Immature natural killer cell (primary cell): ENCODE measurements at places on chromosomes 1 and 21. TPM values are rescaled to one million over a fixed set of nuclear protein-coding genes. Genes with fewer than 3 reads are reported as not detected.

DNA sequence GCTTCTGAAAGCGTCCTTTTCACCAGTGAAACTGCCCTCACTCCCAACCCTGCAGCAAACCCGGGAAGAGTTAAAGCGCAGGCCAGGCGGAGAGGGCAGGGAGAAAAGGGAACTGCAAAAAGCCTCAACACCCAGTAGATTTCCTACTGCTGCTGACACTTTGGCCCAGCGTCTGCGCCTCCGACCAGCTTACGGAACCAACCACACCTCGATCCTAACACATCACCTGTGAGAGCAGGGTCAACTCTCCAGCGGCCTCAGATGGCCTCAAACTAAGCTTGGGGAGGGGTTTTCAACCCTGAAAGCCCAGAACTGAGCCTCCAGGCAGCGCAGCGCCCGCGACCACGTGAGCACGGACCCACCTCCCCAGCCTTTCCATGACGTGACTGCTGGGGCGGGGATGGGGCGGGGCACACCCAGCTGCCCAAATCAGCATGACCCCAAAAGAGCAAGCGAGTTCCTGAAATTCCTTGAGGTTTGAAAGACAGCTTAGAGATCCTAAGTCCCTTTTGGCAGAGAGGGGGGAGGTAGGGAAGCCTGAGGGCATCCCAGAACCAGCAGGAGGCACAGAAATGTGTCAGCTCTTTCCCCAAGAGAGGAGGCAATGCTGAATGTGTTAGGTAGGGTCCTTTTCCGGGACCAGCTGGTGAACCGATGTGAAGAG, 59.1 kb downstream of the ITPKB start:
- peak; percentile 75 for DNase-seq

DNA sequence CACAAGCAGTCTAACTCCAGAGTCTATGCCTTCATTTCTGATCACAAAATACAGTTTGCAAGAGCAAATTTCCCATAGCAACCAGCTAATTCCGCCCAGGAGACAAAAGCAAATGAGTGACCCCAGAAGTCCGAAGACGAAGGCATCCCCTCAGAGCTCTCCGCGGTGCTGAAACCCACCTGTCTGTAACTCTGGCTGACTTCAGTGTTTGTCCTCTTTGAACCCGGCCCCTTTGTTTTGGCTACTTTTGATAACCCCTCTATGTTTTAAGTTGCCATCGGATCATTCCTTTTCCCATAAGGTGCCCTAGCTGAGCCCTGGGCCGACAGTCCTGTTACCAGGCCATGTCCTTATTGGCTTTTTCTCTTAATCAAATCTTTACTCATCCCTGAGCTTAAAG, 515.8 kb downstream of the PTPRU start:
- no peak for DNase-seq

DNA sequence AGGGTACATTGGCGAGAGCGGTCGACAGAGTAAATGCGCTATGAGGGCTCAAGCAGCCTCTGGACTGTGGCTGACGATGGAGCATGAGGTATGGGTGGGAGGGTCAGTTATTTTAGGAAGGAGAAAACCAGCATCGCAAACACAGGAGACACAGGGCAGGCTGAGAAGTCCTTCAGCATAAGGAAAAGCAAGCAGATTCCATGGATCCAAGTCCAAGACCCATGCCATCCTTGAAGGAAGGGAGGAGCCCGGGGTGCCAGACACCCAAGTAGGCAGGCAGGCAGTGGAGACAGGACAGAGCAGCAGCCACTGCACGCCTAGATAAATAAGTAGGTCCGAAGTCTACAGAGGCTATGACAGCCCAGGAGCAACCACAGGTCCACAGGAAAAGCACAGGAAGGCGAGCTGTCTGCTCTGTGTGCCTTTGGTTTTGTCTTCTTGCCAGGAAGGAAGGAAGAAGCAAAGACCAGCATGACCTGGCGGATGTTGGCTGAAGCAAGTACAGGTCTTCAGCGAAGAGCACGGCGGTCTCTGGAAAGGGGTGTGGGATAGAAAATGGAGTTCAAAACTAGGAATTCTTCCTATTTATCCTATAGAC, 76.4 kb upstream of the SLC45A1 start:
- no peak for DNase-seq

DNA sequence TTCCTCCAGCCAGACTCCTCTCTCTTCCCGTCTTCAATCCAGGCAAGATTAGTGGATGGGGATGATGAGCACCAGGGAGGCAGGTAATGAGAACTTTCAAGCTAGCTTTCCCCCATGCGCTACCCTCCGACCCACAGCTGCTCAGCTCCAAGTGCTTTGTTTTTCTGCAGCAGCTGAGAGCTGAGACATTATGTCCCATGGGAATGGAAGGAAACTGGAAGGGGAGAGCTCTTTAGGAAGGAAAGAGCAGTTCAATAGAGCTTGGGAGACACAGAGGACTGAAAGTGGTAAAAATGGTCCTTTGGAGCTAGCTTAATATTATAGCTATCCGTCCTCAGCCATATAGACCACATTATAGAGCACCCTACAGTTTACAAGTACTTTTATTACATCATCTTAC, 39.8 kb downstream of the RAB3B start:
- DNase-seq = no peak

DNA sequence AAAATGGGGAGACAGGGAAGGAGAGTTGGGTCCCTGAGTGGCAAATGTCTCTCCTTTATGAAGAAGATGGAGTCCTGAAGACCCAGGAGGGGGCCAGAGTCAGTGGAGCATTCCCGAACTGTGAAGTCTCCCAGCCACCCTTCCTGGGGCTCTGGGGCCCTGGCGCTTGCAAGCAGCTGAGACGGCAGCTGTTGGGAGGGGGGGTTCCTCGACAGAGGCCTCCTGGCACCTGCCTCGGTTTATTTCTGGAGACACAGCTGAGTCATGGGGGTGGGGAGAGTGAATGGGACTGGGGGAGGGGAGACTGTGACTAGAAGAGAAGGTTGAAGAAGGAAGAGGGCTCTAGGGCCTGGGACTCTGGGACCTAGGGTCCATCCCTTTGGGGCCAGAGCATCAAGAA, 14.0 kb downstream of the NES start:
- no peak for DNase-seq

GRCh38 chr21:42864815-42865775, 14.2 kb downstream of the WDR4 start:
- DNase-seq = no peak

DNA sequence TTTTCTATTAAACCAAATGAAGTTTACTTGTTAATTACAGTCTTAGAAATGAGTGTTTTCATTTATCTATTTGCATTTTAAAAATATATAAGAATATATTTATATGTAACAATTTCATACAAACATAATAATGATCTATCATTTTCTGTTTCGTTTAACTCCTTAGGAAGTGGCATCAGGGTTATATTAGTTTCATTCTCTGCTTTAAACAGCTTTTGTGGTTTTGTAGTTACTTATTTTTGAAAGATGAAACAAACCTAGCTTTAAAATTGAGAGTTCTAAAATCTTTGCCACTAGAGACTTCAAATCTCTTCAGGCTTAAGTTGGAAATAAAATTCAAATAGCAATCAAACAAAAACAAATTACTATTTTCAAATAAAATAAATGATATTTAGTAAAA, 2110.6 kb downstream of the MRPL39 start:
- no peak for DNase-seq

DNA sequence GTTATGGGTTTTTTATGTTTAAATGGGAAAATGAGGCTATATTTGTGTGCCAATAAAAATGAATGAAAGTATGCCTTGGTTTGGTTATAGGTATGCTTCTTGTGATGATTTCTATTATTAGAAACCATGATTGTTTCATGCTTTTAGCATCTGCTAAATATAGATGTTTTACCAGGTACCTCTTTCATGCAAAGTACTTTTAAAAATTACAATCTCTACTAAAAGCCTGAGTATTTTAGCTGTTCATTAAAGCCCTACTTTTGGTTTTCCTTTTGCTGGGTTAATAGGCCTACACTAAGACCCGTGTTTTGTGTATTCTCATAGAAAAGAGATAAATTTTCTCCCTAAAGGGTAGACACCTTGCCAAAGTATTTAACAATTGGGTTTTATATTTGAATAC, 32.0 kb downstream of the MTF2 start:
- no peak for DNase-seq

DNA sequence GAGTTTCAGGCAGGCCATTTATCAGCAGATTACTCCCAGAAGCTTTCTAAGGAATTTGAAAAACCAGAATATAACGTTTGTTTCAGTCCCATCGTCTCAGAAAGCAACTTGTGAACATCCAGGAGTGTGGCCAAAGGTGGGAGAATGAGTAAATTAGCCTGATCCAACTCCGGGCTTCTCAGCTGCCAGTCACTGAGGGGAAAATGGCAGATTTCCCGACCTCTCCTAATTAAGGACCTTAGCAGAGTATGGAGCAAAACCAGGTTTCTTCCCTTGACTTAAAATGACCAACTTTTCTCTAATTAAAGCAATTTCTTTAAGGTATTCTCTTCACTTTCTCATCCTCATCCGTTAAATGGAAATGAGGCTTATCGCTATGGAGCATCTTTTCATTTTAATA, 1.0 kb downstream of the CORT start:
- DNase-seq = no peak

DNA sequence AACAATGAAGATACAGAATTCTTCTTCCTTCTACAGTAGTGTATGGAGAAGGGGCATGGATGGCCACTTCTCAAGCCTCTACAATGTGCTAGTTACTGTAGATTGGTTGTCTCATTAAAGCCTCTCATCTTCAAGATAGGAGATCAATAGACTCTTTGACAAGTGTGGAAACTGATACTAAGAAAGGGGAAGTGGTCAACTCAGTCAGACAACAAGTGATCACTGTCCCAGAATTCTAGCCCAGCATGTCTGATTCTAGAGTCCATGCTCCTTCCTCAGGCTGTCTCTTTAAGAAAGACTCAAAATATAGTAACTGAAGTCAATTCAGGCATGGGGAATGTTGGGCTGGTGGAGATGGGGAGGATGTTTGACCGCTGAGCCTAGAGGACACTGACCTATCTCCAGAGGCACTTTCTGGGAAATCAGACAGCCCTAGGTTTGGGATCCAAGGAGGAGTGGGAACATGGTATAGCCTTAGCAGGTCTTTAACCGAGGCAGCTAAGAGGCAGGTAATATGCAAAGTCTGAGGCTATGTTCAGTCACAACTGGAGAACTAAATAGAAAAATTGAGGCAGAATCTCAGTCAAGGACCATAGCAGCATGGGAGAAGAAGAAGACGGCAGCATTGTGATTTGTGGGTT, 39.3 kb upstream of the EYA3 start:
- no peak for DNase-seq

DEPDC1 gene
- 0.75 TPM for polyA plus RNA-seq

GRCh38 chr21:16162953-16163352, 433.2 kb downstream of the USP25 start:
- no peak for DNase-seq

DNA sequence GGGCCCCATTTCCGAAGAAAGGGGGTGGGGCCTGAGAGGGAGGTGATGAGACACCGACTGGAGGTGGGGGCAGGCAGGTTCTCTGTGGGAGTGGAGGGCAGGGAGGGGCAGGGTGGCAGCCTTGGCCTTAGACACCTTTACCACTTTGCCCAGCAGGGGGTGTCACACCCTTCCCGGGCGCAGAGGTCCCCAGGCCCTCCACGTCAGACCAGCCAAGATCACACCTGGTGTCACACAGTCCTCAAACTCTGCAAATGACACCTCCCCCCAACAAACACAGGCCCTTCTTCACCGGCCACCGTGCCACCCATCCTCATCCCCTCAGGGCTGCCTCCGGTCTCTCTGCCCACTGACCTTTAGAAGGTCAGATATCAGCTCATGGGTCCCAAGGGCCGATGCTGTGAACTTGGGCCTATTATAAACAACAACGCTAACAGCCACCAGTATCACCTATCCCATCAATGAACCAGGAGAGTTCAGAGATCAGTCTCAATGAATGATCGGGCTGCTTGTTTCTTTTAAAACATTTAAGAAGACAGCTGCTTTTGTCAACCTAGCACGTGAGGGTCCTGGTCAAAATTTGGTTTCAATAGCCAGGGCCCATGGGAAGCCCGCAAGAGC, 103.9 kb downstream of the CASZ1 start:
- peak; percentile 61 for DNase-seq

DNA sequence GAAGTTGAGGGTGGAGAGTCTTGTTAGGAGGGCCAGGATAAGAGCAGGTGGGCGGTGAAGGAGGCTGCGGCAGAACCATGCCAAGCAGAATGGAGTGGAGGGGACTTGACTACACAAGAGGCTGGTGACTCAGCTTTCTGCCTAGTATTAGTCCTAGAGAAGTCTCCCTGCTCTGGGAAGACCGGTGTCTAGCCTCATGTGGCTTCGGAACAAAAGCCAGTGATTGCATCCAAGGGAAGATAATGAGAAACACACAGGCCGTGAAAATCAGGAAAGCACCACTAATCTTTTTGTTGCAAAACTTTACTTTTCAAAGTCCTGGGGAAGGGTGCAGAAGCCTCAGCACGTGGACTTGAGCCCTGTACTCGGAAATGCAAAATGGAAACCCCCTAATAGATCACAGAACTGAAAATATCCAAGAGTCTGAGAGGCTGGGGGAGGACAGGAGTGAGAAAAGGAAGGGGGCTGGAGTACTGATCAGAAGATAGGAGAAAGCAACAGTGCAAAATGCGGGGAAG, 31.4 kb downstream of the DDR2 start:
- no peak for DNase-seq

DNA sequence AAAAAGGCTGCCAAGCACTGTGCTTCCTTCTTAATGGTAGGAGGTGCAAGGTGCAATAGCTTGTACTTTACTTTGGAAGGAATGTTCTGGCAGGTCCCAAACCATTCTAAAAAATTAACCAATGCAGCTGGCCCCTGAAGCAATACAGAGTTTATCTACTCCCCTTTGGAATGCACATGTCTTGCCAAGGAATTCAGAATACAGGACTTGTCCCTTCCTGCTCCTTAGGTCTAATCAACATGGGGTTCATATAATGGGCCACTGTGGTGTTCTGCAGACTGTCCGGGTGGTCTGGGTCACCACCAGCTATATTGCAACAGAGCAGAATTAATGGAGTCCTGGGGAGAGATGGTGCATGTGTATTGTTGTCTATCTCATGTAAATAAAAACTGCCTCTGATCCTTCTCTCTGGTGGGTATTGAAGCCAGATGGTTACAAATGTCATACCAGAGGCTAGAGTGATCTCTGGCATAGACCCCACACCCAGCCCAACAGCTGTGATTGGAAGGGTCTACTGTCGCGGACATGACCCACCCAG, 112.8 kb downstream of the RIPK4 start:
- DNase-seq = no peak

- no peak for DNase-seq
Observed at GRCh38 chr1:230541306-230541705, 101.0 kb upstream of the COG2 start.
